ENCODE measurements at places on chromosomes 7 and 10.

- DNase-seq = no peak
Observed at GRCh38 chr10:109591601-109592000, 331.7 kb downstream of the XPNPEP1 start.

DNA sequence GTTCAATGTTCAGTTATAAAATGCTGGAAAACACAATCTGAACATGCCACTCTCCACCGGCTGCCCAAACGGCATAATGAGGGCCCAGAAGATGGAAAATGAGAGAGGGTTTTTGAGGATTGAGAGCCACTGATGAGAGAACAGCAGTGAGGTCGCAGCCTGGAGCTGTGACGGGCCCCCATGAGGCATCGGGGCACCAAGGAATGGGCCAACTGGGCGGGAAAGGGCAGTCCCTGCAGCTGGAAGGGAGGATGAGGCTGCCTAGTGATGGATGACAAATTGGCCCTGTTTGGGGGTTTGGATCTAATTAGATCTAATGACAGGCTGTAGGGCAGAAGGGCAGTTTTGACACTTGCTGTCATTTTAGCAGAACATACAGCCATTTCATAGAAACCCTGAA lies 39.1 kb downstream of the WNT2 start:
- DNase-seq = no peak

- DNase-seq = no peak
Observed at GRCh38 chr10:131579251-131580071, 267.9 kb upstream of the TCERG1L start.

DNA sequence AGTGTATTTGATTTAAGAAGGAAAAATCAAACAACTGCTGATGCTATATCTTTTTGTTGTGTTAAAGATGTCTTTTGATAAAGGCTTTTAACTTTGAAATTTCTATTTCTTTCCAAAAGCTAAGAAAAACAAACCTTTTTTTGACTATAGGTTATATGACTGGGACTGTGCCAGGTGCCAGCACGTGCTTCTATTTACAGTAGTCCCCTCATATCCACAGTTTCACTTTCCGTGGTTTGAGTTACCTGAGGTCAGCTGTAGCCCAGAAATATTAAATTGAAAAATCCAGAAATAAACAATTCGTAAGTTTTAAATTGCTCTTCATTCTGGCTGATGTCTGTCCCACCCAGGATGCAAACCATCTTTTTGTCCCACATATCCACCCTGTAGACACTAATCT lies 104.3 kb downstream of the BBS9 start:
- DNase-seq = no peak

- no peak for DNase-seq
Observed at GRCh38 chr10:52451817-52452216, 137.7 kb downstream of the DKK1 start.

DNA sequence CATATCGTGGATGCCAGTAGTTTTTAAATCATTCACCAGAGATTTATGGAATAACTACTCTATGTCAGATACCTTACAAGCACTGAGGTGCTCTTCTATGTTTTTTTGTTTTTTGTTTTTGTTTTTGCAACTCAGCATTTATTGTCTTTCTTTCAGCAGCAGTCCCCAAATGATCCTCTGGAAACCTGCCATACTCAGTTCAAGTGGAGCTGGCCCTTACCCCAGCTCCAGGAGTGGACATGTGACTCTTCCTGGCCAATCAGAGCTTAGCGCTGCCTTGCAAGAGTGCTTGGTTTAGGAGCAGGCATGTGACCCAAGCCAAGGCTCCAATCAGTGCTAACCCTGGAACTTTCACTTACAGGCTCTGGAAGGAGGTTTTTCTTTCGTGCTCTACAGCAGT lies 356.6 kb upstream of the ZMIZ1 start:
- no peak for DNase-seq

DNA sequence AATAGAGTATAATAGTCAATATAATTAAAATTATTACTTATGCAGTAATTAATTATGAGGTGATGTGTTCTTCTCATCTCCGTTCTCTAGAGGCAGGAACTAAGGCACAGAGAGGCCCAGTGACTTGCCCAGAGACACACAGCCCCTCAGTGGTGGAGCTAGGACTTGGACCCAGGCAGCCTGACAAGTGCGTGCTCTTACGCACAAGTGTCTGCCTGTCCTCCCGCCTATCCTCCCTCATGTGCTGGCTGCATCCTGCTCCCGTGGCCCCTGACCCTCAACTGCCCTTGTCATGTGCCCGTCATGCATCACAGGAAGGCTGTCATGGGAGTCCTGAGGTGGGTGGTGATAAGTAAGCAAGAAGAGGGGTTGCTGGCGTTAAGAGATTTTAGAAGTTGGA lies 14.3 kb downstream of the IL2RA start:
- DNase-seq = no peak

DNA sequence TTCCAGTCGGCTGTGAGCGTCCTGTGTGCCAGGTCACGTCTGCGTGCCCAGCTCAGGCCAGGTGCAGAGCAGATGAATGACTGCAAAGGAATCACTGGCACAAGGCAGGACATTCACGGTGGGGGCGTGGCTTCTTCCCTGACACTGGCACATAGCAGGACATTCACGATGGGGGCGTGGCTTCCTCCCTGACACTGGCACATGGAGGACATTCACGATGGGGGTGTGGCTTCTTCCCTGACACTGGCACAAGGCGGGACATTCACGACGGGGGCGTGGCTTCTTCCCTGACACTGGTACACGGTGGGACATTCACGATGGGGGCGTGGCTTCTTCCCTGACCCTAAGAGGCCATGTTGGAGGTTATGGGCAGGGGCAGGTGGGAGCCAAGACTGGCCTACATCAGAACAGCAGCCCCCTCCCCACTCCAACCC lies 64.3 kb downstream of the MYL10 start:
- no peak for DNase-seq

DNA sequence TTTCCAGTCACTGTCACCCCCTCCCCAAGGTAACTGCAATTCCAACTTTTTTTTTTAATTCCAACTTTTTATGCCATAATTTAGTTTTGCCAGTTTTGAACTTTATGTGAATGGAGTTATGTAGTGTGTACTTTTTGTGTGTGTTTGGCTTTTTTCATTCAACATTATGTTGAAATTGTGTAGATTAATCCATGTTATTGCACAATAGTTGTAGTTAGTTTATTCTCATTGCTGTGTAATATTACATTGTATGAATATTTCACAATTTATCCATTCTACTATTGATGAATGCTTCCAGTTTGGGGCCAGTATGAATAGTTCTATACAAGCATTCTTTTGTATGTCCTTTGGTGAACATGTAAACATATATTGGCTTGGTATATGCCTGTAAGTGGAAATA lies 32.5 kb downstream of the MXI1 start:
- no peak for DNase-seq

DNA sequence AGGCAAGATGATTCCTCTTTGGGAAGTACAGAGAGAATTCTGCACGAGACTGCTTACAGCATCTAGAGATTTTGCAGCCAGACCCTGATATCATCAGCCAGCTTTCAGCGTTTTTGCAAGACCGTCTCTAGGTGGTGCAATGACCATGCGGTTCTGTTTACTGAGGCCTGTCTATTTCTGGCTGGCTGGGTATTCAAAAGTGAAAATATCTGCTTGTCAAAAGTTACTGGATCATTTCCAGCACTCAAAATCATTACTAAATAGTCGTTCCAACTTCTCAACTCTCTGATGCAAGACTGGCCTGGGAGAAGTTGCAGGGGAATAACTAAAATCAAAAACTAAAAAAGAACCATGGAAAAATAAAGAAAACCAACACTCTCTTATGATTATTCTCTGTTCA lies 240.1 kb downstream of the ELMO1 start:
- peak; percentile 71 for DNase-seq

GRCh38 chr10:103839872-103840739 lies 15.3 kb downstream of the SH3PXD2A start:
- no peak for DNase-seq

GRCh38 chr7:134245253-134245652 lies 71.5 kb downstream of the SLC35B4 start:
- DNase-seq = no peak

- no peak for DNase-seq
Observed at GRCh38 chr7:8931906-8932646, 498.7 kb downstream of the NXPH1 start.

- no peak for DNase-seq
Observed at GRCh38 chr10:54796881-54797280, 4.2 kb downstream of the PCDH15 start.

- DNase-seq = peak; percentile 69
Observed at GRCh38 chr7:43553999-43554398, 28.9 kb upstream of the STK17A start.

DNA sequence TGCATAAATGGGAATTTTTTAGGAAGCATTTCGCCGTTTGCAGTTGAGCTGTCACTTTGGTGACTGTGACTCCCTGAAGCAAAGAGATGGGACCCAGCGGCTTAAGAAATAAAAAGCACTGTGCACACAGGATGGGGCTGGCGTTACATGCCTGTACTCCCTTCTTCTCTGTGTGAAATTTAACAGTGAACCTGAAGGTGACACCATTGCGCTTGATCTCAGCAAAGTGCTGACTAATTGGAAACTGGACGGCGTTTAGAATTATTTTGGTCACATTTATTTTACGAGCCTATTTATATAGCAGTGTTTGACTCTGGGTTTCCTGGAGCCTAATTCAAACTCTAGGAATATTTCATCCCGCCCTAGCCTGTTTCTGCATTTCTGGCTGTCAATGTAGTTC lies 146.2 kb downstream of the PAXIP1 start:
- DNase-seq = no peak

DNA sequence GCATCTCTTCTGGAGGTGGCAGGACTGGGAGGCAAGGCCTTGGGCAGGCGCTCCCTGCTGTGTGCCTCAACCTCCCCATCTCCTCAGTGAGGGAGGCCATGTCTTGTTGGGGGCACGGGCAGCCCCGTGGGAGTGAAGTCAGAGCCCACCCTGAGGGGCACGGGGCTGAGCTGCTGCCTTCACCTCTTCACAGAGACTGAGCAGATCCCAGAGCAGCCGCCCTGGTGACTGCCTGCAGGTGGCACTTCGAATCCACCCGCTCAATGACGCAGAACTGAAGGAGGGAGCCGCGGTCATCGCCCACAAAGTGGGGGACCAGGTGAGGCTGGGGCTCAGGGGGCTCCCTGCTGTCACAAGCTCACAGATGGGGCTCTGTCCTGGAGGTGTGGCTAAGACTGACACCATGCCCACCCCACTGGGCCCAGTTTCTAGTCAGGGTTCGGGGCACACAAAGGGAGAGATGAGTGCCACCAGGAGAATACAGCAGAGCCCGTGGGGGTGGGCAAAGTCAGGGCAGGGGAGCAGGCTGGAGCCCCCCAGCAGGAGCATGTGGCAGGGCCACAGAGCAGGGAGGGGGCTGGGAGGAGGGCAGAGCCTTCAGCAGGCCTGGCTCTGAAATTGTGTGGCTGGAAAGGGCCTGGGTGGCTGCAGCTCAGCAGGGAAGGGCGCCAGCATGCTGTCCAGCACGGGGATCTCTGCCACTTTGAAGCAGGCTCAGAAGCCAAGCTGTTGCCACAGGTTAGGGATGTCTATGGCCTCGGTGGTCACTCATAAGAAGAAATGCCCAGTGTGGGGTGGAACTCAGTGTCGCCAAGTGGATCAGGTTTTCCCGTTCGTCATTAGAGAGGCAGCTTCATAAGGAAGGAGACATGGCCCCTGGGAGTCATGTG lies 18.8 kb upstream of the CHST12 start:
- no peak for DNase-seq

- DNase-seq = no peak
Observed at GRCh38 chr7:153188630-153189029, 429.1 kb downstream of the ACTR3B start.

- DNase-seq = peak; percentile 68
Observed at GRCh38 chr7:139725077-139725476, 52.7 kb downstream of the HIPK2 start.

DNA sequence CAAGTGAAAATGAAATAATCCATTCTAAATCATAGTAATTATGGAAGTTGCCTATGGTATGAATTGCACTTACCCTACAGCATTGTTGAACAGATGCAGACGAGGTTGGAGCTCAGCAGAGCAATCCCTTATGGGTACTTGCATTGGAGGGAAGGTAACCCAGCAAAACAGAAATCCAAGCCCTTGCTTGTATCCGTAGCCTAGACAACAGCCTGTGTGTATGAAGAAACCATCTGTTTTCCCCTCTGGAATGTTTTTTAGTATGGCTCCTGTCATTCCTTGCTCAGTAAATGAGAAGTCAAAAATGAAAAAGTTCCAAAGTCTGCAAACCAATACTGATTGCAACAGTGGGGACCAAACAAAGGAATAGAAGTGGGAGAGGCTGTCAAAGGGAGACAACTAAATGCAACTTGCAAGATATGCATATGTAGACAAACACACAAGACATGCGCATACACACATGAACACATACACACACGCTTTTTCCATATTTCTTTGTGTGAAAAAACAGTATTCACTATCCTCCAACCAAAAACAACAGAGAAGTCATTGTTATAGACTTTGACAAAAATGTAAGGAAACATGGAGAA lies 260.8 kb downstream of the DYNC1I1 start:
- DNase-seq = no peak

DNA sequence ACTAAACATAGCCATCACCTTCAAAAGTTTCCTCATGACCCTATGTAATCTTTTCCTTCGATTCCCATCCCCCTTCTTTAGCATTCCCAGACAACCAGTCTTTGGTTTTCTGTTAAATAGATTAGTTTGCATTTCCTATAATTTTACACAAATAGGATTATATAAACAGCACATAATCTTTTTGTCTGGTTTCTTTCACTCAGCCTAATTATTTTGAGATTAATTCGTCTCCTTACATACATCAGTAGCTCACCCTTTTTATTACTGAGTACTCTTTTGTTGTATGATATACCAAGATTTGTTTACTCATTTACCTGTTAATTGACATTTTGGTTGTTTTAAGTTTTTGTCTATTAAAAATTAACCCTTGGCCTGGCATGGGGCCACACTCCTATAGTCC lies 354.7 kb upstream of the CHRM2 start:
- DNase-seq = no peak

DNA sequence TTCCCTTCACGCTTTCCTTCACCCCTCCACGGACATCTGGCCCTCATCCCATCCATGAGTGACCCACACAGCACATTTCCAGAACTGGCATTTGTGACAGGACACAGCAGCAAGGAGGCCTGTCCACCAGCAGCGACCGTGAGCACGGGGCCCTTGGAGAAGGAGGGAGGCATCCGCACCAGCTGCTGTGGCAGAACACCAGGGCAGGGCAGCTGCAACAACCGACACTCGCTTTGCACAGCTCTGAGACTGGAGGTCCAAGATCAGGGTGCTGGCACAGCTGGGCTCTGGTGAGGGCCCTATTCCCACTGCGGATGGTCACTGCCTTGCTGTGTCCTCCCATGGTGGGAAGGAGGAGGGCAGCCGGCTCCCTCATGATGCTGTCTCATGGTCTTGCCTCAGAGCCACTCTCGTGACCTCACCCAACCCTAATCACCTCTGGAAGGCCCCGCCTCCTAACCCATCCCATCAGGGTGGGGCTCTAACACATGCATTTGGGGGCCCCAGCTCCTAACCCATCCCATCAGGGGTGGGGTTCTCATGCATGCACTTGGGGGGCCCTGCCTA lies 36.7 kb downstream of the PTPRN2 start:
- no peak for DNase-seq

Data from brain microvascular endothelial cell (primary cell).